ENCODE measurements at places on chromosomes 16 and 17. TPM values are rescaled to one million over a fixed set of nuclear protein-coding genes. Genes with fewer than 3 reads are reported as not detected.

MVD gene
- 139 TPM for total RNA-seq

ZDHHC1 gene
- 9.8 TPM for total RNA-seq

SNX20 gene
- total RNA-seq: not detected

KRTAP4-6 gene
- not detected for total RNA-seq

CCL17 gene
- not detected for total RNA-seq

MPDU1 gene
- 129 TPM for total RNA-seq

ZPBP2 gene
- total RNA-seq: not detected

SYT17 gene
- 0.37 TPM for total RNA-seq

PTGES3L gene
- not detected for total RNA-seq

DPEP2 gene
- total RNA-seq: not detected

C17orf50 gene
- not detected for total RNA-seq

KRT40 gene
- not detected for total RNA-seq

OR1A1 gene
- not detected for total RNA-seq

PROCA1 gene
- total RNA-seq: 1.8 TPM

STAT5A gene
- total RNA-seq: 19.1 TPM

TBC1D3 gene
- total RNA-seq: not detected

CDR2L gene
- 15.1 TPM for total RNA-seq

PRM2 gene
- total RNA-seq: not detected

TAOK1 gene
- total RNA-seq: 37.5 TPM

ABCA10 gene
- 1.5 TPM for total RNA-seq

LHX1 gene
- not detected for total RNA-seq

TBL3 gene
- 49.2 TPM for total RNA-seq

WFDC1 gene
- under 0.01 TPM for total RNA-seq

CTRB1 gene
- total RNA-seq: not detected

TPSB2 gene
- total RNA-seq: not detected

KRT36 gene
- total RNA-seq: not detected

KRTAP4-5 gene
- total RNA-seq: not detected

Measured in subcutaneous preadipocyte (primary cell).